Glutamatergic neuron (in vitro differentiated cells): ENCODE measurements at places on chromosomes 2 and 18.

DNA sequence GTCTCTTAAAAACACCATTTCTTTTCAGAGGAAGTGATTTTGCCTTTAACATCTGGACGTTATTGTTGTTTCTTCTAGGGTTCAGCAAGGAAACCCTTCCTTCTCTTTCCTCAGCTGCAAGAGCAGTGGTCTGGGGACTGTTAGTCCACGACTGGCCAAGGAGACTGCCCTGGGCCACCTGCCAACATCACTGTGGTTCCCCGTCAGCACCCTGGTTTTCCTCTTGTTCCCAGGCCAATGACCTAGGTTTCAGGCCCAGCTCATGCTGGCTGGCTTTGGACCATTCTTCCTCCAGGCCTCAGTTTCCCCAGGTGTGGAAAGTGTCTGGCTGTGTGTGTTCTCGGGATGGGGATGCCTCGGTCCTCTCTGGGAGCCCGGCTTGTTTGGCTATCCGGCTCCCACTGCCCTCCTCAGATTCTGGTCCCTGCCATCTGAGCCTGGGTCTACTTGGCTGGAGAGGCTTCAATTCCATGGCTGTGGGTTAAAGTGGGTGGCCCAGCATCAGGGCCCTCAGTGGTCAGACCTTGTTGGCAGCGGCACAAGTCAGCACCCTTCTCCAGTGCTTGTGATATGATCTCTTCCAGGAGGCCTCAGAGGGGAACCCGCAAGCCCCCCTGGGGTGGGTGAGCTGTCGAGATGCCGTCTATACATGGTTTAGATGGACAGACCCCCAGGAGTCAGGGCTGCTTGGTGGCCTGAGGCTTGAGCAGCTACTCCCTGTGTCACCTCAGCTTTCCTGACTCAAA lies 234.3 kb upstream of the HS6ST1 start:
- no peak overlapping the region for H3K27ac ChIP-seq
- peaks cover 7% of the 10 kb centered on the region for H3K4me1 ChIP-seq
- H3K27me3 ChIP-seq = peaks cover 6% of the 10 kb centered on the region
- DNase-seq = no peak

- no peak for DNase-seq
- peaks cover 2% of the 10 kb centered on the region for H3K27me3 ChIP-seq
Observed at GRCh38 chr18:11821643-11822237, 29.5 kb upstream of the CHMP1B start.

GRCh38 chr18:49185623-49186022 lies 234.9 kb upstream of the SMAD7 start:
- no peak overlapping the region for H3K27ac ChIP-seq
- no peak overlapping the region for H3K4me3 ChIP-seq
- no peak for DNase-seq
- peaks cover 10% of the 10 kb centered on the region for H3K4me1 ChIP-seq
- no peaks in the 10 kb centered on the region for H3K27me3 ChIP-seq

DNA sequence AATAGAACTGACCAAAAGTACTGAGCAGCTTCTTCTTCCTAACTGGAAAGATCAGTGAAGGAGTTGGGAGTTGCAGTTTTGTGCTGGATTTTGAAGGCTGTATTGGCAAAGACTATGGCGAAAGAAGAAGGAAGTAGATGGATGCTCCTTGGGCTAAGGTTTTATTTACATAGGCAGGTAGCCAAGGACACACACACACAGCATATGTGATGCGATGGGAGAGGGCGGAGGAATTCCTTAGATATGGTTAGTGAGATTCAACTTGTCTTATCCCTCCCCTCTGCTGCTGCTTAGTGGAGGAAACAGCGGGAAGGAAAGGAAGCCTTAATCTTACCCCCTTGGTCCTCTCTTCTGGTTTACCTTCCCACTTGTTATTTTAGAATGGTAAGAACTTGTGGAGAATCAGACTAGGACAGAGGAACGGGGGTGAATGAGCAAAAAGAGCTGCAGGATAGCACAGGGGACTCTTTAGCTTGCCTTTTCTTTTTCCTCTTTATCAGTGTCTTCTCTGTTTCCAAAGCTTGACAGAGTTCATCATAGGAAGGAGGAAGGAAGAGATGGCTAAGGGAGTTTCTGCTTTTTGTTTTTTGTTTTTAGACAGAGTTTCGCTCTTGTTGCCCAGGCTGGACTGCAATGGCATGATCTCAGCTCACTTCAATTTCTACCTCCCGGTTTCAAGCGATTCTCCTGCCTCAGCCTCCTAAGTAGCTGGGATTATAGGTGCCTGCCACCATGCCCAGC lies 87.9 kb downstream of the OSBPL6 start:
- no peak overlapping the region for H3K27ac ChIP-seq
- no peak overlapping the region for H3K4me3 ChIP-seq
- no peaks in the 10 kb centered on the region for H3K36me3 ChIP-seq
- H3K4me1 ChIP-seq = peaks cover 5% of the 10 kb centered on the region
- no peak for DNase-seq

GRCh38 chr2:47236503-47237215 lies 81.6 kb upstream of the STPG4 start:
- H3K27me3 ChIP-seq = peaks cover 10% of the 10 kb centered on the region
- peaks cover 47% of the 10 kb centered on the region for H3K4me1 ChIP-seq
- H3K36me3 ChIP-seq = peaks cover 4% of the 10 kb centered on the region
- no peak for DNase-seq
- H3K4me3 ChIP-seq = no peak overlapping the region

- H3K36me3 ChIP-seq = no peaks in the 10 kb centered on the region
- no peak for DNase-seq
- H3K4me1 ChIP-seq = peaks cover 19% of the 10 kb centered on the region
Observed at GRCh38 chr2:58497168-58497567, 256.0 kb upstream of the FANCL start.

GRCh38 chr2:159399716-159400415 lies 113.4 kb upstream of the WDSUB1 start:
- no peaks in the 10 kb centered on the region for H3K36me3 ChIP-seq
- H3K4me3 ChIP-seq = no peak overlapping the region
- no peaks in the 10 kb centered on the region for H3K27me3 ChIP-seq
- DNase-seq = no peak

GRCh38 chr2:239006622-239007285 lies 158.9 kb downstream of the TWIST2 start:
- no peak overlapping the region for H3K27ac ChIP-seq
- peaks cover 1% of the 10 kb centered on the region for H3K27me3 ChIP-seq
- no peaks in the 10 kb centered on the region for H3K4me1 ChIP-seq
- H3K4me3 ChIP-seq = no peak overlapping the region
- DNase-seq = no peak
- H3K36me3 ChIP-seq = peaks cover 7% of the 10 kb centered on the region

DNA sequence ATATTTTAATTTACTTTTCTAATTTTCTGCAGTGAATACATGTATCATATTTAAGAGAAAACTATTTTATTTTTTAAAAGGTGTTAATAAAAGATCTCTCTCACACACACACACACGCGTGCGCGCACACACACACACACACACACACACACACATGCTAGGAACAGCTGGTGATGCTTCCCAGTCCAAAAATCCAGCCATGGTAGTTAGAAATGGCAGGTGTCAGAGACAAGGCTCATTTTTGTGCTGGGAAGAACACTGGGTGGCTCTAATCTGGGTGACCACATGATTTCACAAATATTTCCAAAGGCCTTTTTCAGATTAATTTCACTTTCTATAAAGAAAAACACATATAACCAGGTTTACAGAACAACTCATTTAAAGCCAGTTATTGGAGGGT lies 104.5 kb upstream of the NCK2 start:
- H3K27me3 ChIP-seq = peaks cover 5% of the 10 kb centered on the region
- no peak for DNase-seq
- no peaks in the 10 kb centered on the region for H3K36me3 ChIP-seq
- H3K4me3 ChIP-seq = no peak overlapping the region
- peaks cover 11% of the 10 kb centered on the region for H3K4me1 ChIP-seq

DNA sequence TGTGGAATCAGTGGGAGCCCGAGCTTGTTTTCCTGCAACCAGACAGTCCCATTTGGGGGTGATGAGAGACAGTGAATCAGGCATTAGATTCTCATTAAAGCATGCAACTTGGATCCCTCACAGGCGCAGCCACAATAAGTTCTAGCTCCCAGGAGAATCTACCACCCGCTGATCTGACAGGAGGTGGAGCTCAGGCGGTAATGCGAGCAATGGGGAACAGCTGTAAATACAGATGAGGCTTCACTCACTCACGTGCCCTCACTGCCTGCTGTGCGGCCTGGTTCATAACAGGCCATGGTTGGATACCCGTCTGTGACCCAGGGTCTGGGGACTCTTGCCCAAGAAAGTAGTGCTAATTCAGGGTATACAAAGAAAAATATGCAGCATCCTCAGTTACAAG lies 144.8 kb upstream of the RGPD4 start:
- peak; percentile 28 for DNase-seq
- H3K36me3 ChIP-seq = no peaks in the 10 kb centered on the region
- H3K4me1 ChIP-seq = peaks cover 2% of the 10 kb centered on the region

GRCh38 chr2:1557467-1557820 lies 144.2 kb downstream of the TPO start:
- peaks cover 13% of the 10 kb centered on the region for H3K4me1 ChIP-seq
- peak; percentile 44 for DNase-seq
- H3K27me3 ChIP-seq = no peaks in the 10 kb centered on the region

DNA sequence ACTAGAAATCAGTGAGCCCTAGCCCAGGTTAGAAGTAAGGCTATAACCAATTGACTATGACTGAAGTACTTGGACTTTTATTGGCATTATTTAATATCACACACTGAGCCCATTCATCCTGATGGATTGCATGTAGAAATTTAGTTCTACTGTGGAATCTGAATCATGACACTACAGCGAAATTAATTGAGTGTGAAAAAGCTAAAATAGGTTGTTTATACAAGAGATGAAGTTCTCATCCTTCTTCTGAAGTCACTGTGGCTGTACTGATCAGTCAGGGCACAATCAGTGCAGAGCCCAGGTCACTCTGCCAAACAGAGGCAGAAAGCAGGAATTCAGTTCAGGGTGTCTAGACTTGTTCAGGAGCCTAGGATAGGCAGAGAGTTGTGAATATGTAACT lies 158.9 kb downstream of the BABAM2 start:
- H3K36me3 ChIP-seq = no peaks in the 10 kb centered on the region
- H3K4me1 ChIP-seq = peaks cover 9% of the 10 kb centered on the region
- H3K4me3 ChIP-seq = no peak overlapping the region
- H3K27ac ChIP-seq = no peak overlapping the region

DNA sequence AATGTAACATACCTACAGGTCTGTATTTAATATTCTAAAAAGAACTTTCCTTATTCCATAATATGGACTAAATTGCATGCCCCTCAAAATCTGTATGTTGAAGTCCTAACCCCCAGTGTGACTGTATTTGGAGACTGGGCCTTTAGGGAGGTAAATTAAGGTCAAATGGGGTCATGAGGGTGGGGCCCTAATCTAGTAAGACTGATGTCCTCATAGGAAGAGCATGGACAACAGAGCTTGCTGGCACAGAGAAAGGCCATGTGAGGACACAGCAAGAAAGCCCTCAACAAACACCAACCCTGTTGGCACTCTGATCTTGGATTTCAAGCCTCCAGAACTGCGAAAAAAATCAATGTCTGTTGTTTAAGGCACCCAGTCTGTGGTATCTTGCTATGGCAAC lies 18.6 kb downstream of the SF3B1 start:
- no peaks in the 10 kb centered on the region for H3K27me3 ChIP-seq
- no peaks in the 10 kb centered on the region for H3K4me1 ChIP-seq
- no peaks in the 10 kb centered on the region for H3K36me3 ChIP-seq
- H3K27ac ChIP-seq = no peak overlapping the region
- DNase-seq = no peak

DNA sequence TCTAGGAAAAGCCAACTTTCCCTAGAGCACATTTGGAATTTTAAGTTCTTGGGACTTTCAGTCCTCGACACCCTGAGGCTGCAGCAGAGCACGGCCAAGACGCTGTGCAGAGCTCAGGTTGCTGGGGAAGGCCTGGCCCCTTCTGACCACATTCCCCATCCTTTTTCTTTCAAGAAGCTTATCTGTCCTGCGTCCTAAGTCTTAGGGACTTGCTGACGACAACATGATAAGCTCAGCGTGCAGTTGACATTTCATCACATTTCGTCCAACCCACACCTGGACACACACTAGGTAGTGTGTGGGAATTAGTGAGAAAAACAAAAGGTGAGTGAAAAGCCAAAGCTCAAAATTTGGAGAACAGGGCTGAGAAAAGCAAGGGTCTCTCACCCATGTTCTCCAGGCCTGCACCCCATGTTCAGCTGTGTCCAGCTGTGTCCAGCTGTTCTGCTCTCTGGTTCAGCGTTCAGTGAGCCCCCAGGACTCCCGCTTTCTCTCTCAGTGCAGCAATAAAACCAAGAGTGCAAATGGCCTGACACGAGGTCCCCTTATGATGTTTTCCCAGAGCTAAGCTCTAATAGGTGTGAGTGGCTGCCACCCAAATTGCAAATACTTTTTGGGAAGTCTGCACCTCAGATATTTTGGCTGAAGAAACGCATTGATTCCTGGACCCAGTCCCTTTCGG lies 101.9 kb downstream of the RGPD3 start:
- DNase-seq = no peak
- H3K4me3 ChIP-seq = no peak overlapping the region

GRCh38 chr2:119487434-119488244 lies 36.6 kb downstream of the SCTR start:
- DNase-seq = no peak
- H3K36me3 ChIP-seq = no peaks in the 10 kb centered on the region
- H3K4me3 ChIP-seq = no peak overlapping the region

GRCh38 chr2:3780477-3781402 lies 77.4 kb downstream of the DCDC2C start:
- H3K27ac ChIP-seq = no peak overlapping the region
- no peak overlapping the region for H3K4me3 ChIP-seq
- peaks cover 2% of the 10 kb centered on the region for H3K27me3 ChIP-seq
- H3K4me1 ChIP-seq = no peaks in the 10 kb centered on the region

GRCh38 chr2:36769106-36769505 lies 72.6 kb downstream of the VIT start:
- H3K36me3 ChIP-seq = peaks cover 5% of the 10 kb centered on the region
- H3K4me1 ChIP-seq = no peaks in the 10 kb centered on the region
- H3K4me3 ChIP-seq = no peak overlapping the region
- H3K27me3 ChIP-seq = no peaks in the 10 kb centered on the region
- H3K27ac ChIP-seq = no peak overlapping the region

DNA sequence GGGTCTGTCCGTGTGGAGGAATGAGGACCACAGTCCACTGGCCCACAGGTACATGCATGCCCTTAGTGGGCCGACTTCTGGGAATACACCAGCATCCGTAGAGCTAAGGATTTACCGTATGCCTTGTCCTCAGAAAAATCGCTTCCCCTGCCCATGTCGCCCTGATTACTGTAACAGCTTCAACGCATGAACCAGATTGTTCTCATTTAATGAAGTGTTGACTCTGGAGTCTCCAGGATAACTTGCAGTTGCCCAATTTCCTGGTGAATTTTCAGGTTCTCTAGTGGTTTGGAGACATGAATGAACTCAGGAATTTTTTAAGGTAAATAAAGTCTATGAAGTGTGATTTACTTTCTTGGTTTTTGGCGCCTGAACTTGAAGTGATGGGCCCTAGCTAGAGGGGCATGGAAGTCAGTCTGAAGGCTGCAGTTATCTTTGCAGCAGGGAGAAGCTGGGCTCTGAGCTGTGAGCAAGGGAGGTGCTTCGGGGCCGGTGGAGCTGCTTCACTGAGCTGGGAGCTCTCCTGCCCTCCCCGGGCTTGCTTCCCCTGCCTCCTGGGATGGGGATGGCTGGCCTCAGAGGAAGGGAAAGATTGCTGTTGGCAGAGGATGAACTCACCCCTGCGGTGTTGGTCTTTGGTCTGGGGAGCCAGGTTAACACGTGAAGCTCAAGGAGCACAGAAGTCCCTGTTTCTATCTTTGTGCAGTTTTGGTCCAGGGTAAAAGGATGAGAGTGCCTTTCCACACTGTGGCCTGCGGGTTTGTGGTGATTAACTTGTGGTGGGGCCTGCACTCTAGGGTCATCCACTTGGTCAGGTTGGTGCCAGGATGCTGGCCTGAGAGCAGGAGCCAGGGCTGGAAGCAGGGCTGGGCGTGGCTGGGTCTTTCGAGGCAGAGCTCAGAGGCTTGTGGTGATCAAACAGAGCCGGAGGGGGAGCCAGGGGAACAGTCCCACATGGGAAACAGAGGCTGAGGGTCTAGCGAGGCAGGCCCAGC lies 28.1 kb downstream of the TCF7L1 start:
- peak; percentile 32 for DNase-seq
- no peak overlapping the region for H3K4me3 ChIP-seq
- H3K27me3 ChIP-seq = peaks cover 6% of the 10 kb centered on the region
- no peak overlapping the region for H3K27ac ChIP-seq
